Skeletal muscle cell (primary cell): ENCODE measurements at places on chromosomes 12 and 14.

- DNase-seq: no peak
Observed at GRCh38 chr12:131865180-131865875, 29.1 kb upstream of the ULK1 start.

GRCh38 chr12:66674495-66675122 lies 4.3 kb downstream of the GRIP1 start:
- no peak for DNase-seq

DNA sequence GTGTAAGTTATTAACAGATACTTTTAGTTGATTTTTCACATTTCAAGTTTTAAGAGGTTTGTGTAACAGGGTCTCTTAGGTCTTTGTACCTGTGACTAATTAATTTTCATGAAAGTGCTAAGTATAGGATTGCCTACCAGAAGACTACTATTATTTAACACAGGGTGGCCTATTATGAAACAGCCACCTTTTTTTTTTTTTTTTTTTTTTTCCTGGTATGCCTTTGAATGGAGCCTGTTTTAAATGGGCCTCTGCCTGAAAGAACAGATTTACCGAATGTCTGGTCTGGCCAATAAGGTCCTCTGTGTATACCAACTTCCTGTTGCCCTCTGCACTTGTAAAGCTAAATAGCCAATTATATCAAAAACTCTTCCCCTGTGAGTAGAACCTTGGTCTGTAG lies 62.5 kb downstream of the SLC38A6 start:
- no peak for DNase-seq

- peak; percentile 92 for DNase-seq
Observed at GRCh38 chr14:64762044-64763034, 58.1 kb downstream of the PLEKHG3 start.

DNA sequence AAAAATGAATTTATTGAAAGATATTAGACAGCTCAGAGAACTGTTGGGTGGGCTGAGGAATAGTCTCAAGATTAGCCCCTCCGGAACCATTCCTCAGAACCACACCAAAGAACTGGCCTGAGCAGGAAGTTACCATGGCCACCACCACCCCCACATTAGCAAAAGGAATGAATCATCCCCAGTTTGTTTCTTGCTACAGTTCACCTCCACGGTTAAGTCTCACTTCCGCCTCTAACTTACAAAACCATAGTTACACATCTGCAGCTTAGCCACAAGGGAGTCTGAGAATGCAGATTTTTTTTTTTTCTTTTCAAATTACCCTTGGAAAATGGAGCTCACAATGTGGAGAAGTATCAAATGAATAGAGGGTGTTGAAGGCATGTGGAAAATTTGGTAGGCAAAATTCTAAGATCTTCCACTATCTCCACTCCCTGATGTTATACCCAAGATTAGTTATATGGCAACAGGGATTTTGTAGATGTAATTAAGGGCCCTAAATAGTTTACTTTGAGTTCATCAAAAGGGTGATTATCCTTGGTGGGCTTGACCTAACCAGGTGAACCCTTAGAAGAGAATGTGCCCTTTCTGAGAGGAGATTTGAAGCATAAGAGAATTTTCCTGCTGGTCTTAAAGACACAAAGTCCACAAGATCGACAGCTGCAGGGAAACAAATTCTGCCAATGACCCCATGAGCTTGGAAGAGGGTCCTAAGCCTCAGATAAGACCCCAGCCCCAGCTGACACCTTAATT lies 129.8 kb upstream of the KRR1 start:
- DNase-seq: peak; percentile 87

- no peak for DNase-seq
Observed at GRCh38 chr12:83153177-83153576, 466.5 kb downstream of the TMTC2 start.

DNA sequence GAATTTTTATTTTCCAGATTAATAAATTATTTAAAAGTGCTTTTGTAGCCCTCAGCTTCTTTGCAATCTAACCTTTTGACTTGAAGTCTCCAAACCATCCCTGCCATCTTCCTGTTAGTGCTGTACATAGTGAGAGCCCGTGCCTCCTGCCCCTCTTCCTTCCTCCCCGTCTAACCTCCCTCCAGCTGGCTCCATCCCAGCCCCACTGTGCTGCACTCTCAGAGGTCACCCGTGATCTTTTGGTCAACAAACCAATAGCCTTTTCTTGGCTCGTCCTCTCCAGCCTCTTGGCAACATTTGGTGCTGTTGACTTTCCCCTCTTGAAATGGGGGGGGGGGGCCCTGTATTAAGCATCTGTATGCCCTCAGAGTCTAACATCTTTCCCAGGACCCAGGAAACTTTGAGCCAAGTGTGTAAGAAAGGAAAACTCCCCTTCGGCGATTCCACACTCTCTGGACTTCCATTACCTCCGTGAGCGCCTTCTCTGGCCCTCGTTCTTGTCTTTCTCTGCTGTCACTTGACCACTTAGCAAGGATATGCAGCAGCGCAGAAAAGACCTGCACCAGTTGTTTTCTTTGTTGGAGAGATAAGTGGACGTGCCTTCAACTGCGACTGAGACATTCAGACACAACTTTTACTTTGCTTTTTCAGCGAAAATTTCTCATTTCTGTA lies 44.1 kb downstream of the FBXW8 start:
- no peak for DNase-seq

DNA sequence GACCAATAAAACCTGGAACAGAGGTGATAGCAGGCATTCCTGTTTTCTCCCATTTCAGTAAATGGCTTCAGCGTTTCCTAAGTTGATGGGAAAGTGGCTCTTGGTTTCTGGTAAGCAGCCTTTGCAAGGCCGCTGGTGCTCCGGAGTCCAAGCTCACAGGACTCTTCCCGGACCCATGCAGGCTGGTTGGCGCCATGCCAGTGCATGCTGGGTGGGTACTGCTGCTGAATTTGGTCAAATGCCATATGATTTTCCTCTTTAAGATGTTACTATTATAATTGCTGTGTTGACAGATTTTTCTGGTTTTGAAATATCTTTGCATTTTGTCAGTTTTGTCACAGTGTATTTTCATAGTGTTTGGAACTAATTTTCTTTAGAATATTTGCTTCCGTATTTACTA lies 27.7 kb downstream of the PPP2R5C start:
- no peak for DNase-seq
